ENCODE measurements at places on chromosomes 6 and 20.

DNA sequence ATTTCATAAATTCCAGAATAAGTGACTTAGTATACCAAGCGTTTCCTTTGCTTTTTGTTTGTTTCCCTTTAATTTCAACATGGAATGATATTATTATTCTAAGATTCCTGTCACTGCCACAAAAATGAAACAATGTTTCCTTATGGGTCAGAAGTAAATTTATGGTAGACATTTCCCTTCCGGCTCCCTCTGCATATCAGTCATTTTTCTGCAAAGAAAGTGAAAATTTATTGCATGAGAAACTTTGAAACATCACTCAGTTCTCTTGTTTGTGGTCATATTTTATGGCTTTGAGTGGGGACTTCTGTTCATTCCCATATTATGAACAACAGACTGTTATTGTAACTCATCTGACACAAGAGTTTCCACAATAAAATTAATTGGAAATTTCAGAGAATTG is 97.8 kb downstream of the NKAIN2 start:
- DNase-seq = no peak

DNA sequence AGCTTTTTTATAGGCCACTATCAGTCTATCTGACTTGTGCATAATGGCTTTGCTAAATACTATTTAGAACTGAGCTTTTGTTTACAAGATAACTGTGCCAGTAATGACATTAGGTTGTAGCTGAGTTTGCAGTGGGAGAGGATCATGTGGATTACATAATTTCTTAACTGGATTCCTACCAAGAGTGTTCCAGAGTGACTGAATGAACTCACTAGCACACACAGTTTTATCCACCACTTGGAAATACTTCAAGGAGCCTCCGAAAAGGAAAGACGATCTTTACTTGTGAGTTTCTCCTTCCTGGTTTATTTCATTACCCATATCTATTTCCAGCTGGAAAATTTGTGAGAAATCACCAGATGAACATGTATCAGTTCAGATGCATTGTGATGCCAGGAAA is 10.9 kb upstream of the SYNE1 start:
- DNase-seq = no peak

- no peak for DNase-seq
Measured at GRCh38 chr20:1376007-1376406, 16.8 kb downstream of the FKBP1A start.

DNA sequence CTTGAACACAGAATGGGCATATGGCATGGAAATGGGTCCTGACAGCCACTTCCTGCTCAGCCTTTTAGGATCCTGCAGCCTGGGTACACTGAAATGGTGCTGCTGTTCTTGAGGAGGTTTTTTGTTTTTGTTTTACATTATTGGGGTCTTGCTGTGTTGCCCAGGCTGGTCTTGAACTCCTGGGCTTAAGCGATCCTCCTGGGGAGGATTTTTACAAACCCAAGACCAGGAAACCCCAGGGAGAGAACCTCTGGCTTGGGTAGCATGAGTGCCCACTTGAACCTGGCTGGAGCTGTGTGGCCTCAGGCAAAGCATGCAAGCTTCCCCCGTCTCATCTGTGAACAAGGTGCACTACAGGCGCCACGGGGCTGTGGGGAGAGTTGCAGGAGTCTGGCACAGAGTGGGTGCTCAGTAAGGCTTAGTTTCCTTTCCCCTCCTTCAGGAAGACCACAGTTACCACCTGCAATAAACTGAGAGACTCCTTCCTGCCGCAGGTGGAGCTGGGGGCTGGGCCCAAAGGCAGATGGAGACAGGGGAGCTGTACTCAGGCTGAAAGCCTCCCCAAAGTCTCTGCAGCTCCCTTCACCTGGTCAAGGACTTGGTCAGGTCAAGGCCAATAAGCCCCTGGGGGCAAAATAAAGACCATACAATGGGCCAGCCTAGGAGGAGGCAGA is 1.8 kb downstream of the SLA2 start:
- peak; percentile 66 for DNase-seq

DNA sequence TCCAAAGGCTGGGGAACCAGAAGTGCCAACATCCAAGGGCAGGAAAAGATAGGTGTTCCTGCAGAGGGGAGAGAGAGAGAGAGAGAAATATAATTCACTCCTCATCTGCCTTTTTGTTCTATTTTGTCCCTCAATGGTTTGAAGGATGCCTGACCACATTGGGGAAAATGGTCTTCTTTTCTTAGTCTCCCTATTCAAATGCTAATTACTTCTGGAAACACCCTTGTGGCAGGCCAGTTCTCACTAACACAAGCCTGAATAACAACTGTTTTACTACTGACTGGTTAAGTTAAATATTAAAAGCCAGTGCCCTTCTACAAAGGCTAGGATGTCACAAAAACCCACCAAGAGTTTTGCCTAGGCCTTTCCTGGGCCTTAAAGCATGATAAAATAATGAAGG is 425.4 kb upstream of the HTR1E start:
- DNase-seq = no peak

GRCh38 chr6:56869346-56869745 is 85.6 kb upstream of the BEND6 start:
- no peak for DNase-seq

GRCh38 chr20:41180599-41181333 is 43.4 kb downstream of the PLCG1 start:
- no peak for DNase-seq

Measured in natural killer cell treated with Interleukin-12 subunit alpha and Interleukin-12 subunit beta and Interleukin-15 and Interleukin-18, amount 100 ng/mL, for 72 hours (primary cell).